ENCODE measurements at places on chromosomes 4 and X.

- DNase-seq: no peak
These were observed 33.8 kb upstream of the SPANXN1 start for GRCh38 chrX:145213504-145213903.

GRCh38 chrX:16788477-16788876, 2.2 kb downstream of the TXLNG start:
- no peak for DNase-seq

DNA sequence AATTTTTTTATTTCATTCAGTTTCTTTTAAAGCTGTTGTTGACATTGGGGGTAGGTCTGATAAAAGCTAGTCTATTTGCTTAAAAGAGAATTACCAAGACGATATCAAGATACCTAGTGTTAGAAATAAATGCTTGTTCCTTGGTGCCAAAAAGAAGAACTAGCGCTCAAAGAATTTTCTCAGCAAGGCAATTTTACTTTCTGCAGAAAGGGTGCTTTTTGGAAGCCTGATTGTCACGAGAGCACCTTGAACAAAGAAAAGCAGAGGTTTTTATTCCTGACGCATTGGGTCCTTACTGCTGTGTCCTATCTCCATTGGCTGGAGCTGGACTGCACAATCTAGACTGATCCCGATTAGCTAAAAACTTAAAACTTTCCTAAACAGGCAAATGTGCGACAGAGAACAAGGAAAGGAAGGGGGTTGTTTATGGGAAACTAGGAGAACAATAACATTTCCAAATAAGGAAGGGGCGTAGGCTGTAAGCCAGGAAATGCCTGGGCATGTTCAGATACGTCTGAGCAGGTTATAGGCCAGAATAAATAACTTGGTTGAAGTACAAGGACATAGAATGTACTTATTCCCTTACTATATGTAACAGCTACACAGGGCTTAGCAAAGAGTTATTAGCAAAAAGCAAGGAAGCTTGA, 50.3 kb upstream of the STPG2 start:
- no peak for DNase-seq

DNA sequence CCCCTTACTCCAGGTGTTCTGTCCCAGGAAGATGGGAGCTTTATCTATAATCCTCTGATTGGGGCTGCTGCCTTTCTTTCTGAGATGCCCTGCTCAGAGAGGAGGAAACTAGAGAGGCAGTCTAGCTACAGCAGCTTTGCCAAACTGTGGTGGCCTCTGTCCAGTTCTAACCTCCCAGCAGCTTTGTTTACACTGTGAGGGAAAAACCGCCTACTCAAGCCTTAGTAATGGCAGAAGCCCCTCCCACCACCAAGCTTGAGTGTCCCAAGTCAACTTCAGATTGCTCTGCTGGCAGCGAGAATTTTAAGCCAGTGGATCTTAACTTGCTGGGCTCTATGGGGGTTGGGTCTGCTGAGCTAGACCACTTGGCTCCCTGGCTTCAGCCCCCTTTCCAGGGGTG, 394.9 kb upstream of the PABPC5 start:
- no peak for DNase-seq

DNA sequence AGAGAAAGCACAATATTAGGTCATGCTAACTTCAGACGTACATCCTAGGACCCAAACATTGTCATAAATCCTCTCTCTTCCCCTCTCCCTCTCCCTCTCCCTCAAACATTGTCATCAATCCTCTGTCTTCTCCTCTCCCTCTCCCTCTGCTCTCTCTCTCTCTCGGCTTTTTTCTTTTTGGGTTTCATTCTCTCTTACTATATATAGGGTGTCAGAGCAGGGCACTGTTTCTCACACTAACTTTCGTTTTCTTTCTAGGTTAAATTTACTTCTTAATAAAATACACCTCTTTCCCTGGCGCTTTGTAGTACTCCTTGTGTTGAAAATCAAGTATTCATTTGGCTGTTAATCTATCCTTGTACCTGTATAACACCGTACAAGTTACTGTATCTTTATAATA, 37.0 kb upstream of the HERC5 start:
- no peak for DNase-seq

DNA sequence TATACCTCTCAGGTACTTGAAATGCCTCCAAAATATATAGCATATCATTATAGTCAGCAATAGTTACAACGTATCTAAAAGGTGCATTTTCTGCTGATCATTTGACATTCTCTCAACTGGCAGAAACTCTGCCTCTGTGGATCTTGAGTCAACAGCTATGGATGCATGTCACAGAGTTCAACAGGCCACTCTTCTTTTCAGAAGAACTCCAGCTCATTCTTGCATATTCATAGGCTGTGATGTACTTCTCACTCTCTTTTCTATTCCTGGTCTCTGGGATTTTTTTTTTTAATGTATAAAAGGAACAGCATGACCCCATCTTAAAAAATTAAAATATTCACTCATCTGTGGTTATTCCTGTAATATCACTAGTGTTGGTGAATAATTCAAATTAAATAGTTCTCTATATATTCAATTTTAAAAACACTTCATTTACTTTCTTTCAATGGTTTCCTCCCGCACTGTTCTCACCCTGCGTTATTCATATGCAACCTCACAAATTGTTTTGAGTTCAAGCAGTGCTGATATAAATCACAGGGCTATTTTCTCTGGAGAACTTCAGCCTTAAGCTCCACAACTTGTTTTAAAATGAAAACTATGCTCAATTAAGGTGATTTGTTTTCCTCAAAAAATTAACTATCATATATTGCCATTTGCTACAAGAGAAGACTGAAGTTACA, 1111.2 kb upstream of the ADGRL3 start:
- no peak for DNase-seq

DNA sequence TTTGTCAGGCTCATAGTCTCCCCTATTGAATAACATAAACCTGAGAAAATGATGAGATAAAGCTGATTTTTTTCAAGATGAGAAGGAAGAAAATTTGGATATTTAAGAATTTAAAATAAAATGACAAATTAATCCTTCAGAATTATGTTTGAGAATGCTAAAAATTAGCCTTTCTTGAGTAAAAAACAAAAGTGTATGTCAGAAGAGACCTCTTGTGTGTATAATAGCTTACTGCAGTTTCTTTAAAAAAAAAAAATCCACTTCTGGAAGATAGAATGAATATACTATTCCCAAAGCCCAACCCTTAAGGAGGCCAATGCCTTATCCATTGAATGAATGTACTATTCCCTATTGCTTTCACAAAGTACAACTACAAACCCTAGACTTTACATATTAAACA, 281.8 kb downstream of the RAPGEF2 start:
- no peak for DNase-seq

- no peak for DNase-seq
These were observed 1.4 kb downstream of the ARHGAP24 start for GRCh38 chr4:85476381-85476780.

- no peak for DNase-seq
These were observed 129.0 kb downstream of the DCTD start for GRCh38 chr4:182788201-182788600.

DNA sequence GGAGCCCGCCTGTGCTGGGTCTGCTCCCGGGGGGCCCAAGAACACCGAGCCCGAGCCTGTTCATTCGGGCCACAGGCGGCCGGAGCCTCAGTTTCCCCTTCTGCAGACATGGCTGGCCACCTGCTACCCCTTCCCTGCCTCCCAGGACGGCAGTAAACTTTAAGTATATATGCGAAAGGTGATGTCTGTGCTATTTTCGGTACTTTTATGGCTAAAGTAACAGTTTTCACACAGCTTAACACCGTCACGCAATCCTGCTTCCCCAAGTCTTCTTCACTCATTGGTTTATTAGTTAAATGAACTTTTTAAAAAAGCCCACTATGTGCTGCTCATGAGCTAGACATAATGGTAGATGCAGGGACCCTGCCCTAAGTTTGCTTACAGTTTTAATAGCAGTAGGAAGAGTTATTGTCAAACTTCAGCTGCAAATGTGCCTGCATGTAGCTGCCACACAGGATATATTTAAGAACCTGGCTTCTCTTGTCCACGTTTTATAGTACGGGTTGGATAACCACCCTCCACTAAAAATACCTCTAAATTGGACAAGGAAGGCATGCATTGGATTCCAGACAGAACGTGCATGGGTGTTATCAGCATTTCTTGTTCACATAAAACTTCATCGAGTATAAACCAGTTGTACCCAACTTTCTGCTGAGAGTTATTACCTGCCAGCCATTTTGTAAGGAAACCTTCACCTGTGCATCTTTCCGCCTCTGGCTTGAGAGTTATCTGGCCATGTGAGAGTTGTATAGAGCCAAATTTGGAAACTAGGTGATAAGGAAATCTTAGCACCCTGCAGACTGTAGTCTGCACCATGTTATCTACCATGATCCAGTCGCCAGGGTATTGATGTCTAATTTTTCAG, 741 bp downstream of the ANAPC4 start:
- DNase-seq: no peak

GRCh38 chrX:119970574-119970973, 27.0 kb upstream of the NKAP start:
- DNase-seq: no peak

GRCh38 chr4:38161208-38162113, 201.3 kb downstream of the PTTG2 start:
- no peak for DNase-seq
